Stimulated activated CD8-positive, alpha-beta memory T cell treated with anti-CD3 and anti-CD28 coated beads, Interleukin-15, amount 100 ng/mL, for 48 hours (primary cell): ENCODE measurements at places on chromosomes 7 and 10.

DNA sequence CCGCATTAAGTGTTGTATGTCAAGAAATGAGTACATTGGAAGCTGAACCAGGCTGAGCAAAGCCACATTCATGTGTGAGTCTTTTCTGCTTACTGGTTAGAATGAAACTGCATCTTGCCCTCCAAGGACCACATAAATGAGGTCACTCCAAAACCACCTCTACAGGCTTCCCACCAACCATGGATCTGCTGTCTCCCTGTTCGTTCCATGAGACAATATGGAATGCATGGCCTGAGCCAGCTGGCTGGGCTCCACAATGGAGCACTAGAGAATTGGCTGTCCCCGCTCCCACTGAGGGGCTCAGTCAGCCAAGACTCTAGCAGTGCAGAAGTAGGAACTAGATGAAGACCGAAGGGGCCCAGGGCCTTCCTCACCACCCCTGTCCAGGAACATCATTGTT is 120.8 kb downstream of the TNS3 start:
- no peak for DNase-seq

DNA sequence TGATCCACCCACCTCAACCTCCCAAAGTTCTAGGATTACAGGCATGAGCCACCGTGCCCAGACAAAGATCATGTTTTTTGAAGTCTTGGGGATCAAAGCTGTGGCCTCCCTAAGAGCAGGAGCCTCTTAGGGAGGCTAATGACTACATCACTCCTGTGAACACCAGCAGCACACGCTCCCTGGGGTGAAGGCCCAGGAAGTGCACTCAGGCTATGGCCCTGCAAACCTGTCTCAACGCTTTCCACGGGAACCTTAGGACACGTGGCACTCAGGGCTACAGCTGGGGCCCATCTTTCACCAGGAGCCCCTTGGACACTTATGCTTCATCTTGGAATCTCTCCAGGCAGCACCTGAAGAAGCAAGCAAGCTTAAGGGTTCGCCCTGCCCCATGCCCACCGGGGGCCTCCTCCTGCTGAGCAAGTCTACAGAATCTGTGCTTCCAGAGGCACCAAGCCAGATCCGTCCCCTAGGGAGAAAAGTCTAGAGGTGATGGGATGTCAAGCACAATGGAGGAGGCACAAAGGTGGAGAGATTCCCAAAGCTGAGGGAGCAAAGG is 18.4 kb downstream of the VSTM4 start:
- no peak for DNase-seq

- no peak for DNase-seq
These were observed 175.1 kb downstream of the AVL9 start for GRCh38 chr7:32670110-32671025.

- no peak for DNase-seq
These were observed 7.8 kb downstream of the CPA5 start for GRCh38 chr7:130352194-130353074.

GRCh38 chr10:126127481-126128029 is 231.2 kb downstream of the FANK1 start:
- no peak for DNase-seq

DNA sequence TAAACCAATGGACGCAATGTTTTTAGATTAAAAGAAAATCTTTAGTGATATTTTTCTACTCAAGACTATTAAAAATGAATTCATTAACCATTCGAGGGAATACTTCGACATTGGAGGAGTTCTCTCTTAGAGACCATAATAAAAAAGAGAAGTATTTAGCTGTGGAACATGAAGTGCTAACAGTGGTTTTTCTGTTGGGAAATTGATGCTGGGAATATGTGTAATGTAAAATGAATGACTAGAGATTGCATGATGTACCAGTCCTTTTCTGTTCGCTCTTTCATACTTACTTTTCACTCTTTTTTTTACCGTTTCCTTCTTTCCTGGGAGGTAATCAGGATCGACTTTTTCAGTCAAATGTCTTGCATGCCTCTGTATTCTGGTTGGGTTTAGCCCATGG is 41.3 kb downstream of the ST7 start:
- no peak for DNase-seq

DNA sequence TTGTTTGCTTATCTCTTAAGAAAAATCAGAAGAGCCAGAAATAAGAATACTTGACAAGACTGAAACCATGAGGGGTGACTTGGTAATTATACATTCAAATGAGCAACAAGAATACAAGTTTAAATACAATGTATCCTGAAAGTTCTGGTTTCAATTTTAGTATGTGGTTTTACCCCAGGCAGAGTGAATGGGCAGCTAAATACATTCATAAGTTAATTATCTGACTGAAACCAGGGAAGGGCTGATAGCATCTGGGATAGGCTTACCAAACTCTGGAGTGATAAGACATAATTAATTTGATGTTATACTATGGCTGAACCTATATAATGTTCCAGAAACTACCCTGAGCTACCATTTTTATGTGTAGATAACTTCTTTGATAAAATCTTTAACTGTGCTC is 252.2 kb upstream of the PLXNA4 start:
- no peak for DNase-seq

GRCh38 chr7:28565980-28566379 is 153.7 kb downstream of the CREB5 start:
- DNase-seq = no peak

DNA sequence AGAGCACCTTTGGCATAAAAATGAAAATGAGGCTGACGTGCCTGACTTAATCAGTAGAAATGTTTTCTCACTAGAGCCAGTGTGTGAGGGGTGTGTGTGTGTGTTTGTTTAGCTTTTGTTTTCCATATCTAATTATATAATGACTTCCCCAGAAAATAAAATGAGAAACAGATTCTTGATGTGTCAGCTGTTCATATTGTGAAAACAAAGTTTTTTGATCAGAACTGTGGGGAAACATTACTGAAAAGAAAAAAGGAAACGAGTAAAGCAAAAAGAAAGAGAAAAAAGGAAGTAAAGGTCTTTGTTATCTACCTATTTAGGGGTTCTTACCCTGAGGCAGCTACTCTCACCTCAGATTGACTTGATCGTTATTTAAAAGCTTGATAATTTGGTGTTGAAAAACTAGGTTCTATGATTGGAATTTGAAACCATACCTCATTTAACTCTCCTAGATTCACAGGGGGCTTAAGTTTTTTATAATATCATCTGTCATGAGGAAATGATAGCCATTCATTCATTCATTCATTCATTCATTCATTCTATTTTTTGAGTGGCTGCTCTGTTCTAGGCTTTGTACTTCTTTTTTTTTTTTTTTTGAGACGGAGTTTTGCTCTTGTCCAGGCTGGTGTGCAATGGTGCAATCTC is 58.0 kb downstream of the CREM start:
- no peak for DNase-seq

DNA sequence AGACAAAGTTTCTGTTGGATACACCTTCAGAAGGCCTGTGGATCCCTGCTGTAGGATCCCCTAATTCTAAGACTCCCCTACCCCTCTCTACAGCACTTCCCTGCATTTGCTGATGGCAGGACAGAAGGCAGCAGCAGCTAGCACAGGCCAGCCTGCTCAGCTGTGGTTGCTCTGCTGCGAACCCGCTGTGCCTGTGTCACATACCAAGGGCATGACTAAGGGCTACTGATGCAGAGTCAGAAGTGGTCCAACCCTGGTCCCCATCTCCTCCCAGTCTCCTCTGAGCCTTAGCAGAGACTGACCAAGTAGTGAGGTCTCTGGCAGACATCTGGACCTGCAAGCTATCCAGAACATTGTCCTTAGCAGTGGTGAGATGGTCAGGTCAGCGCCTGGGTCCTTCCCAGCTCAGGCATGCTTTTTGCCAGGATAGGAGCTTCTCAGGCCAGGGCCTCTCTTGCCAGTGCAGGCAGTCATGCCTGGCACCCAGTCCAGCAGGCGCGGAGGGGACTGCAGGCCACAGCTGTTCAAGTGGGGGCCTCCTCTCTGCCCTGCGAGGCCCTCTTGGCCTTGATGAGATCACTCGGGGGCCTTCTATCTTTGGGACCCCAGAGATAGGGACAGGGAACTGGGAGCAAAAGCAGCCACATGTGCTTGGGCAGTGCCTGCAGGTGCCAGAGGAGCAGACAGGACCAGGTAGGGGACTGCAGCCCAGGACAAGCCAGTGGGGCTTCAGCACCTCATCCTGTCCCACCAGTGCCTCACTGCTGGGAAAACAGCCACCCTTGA is 146.4 kb downstream of the ZNF248 start:
- no peak for DNase-seq

- no peak for DNase-seq
These were observed 78.6 kb downstream of the LCOR start for GRCh38 chr10:96910488-96911395.

DNA sequence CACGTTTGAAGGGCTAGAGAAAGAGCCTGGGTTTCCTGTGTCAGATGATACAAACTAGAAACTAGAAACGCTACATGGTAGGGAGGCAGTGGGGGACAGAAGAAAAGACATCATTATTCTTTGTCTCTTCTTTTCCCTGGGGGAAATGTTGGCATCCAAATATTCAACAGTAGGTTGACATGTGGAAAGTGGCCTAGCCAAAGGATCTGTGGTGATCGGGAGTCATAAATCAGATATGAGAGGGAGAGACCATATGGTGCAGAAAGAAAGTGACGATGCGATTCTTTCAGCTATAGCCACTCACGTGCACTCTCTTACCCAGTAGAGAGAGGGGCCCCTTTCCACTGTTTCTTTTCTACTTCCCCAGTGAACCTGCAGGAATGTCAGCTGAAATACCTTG is 964.7 kb downstream of the LRMDA start:
- DNase-seq = no peak

DNA sequence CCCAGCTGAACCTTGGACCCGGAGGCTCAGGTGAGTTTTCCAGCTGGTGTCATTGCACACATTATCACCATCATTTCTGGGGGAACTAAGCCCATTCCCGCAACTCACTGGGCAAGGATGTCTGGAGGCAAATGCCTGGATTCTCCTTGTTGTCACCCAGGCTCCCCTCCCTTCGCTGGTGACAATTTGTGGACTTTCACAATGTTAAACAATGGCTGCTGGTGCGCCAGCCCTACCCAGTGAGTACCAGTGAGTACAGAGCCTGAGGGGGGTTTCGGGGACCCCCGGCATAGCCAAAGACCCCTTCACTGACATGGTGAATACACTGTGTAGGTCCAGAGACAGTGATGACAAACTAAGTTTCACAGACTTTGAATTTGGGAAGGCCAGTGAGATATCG is 189.2 kb downstream of the ADARB2 start:
- DNase-seq = no peak

GRCh38 chr10:122341141-122341810 is 33.2 kb upstream of the PLEKHA1 start:
- DNase-seq = no peak

- DNase-seq = no peak
These were observed 576.4 kb downstream of the GRID1 start for GRCh38 chr10:85789982-85790789.

DNA sequence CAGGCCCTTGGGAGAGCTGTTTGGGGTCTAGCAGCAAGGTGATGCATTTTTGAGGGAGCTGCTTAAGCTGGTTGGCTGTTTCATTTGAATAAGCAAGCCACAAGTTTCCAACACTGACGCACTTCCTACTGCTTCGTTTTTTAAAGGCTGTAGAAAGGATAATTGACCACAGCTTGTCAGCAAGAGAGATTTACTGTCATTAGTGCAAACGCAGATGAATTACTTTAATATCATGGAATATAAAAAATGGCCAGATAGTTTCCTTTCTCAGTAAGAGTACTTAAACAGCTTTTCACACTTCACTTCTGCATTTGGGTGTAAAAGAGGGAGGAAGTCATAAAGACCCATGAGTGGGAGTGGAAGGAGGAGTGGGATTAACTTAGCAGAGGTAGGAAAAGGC is 61.5 kb downstream of the FZD1 start:
- no peak for DNase-seq

DNA sequence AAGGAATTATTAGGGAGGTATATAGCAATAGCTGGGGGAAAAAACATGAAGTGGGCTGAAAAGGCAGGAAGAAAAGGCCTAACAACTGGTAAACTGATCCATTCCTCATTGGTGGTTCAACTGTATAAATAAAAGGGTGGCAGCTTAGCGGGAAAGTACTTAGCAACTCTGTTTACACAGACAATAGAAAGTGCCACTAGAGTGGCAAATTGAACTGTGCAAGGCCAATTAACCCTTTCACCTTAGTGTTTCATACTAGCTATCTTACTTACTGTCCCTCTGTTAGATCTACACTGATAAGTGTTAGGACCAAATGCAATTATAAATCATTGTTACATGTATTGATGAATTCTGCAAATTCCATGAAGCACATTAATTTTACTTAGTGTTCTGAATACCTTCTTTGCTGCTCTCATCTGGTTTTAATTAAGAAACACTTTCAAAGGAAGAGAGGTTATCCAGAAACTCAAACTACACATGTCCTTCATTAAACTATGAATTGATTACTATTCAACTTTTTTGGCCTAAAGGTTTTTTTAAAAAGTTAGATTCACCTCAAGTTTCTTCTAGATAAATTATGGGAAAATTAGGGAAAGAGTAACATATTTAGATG is 28.0 kb downstream of the DNAJC1 start:
- DNase-seq = no peak

DNA sequence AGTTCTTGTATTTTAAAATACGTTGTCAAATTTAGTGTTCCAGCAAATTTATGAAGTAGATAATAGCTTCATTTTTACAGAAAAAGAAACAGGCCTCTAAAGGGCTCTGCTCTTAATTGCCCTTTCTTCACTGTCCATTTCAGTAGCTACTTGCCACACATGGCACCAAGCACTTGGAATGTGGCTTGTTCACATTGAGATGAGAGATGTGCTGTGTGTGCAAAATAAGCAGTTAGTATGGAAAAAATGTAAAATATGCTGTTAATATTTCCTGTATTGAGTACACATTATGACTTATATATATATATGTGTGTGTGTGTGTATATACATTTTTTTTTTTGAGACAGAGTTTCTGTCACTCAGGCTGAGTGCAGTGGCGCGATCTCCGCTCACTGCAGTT is 19.5 kb downstream of the RBM33 start:
- DNase-seq = no peak

GRCh38 chr7:151119902-151120301 is 33.6 kb downstream of the AGAP3 start:
- no peak for DNase-seq

- no peak for DNase-seq
These were observed 35.7 kb upstream of the EEPD1 start for GRCh38 chr7:36117203-36117840.

DNA sequence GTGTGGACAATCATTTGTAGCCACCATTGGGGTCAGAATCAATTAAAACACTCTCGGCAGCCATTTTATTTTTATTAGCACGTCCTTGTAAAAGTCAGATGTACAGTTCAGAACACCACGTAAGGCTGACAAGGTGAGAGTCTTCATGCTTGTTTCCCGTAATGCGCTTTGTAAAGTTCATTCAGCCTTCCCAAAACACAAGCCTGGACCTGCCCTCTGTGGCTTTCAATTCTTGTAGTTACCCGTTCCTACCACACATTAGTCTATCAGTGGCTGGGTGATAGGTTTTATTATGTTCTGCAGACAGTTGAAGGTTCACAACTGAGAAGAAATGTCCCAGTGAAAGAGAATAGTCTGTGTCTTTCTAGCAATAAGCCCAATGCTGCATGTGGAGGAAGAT is 35.4 kb downstream of the GAD2 start:
- no peak for DNase-seq

- DNase-seq = no peak
These were observed 144.0 kb downstream of the CALN1 start for GRCh38 chr7:72268090-72268489.

GRCh38 chr10:23375366-23375765 is 30.8 kb upstream of the C10orf67 start:
- no peak for DNase-seq

- no peak for DNase-seq
These were observed 464.6 kb downstream of the POM121L12 start for GRCh38 chr7:53500076-53500475.

- no peak for DNase-seq
These were observed 44.4 kb downstream of the PFKFB3 start for GRCh38 chr10:6247041-6247712.
